Vagina (tissue), 2 donors: ENCODE measurements at places on chromosomes 16 and 17. TPM values are rescaled to one million over a fixed set of nuclear protein-coding genes. Genes with fewer than 3 reads are reported as not detected.

DNA sequence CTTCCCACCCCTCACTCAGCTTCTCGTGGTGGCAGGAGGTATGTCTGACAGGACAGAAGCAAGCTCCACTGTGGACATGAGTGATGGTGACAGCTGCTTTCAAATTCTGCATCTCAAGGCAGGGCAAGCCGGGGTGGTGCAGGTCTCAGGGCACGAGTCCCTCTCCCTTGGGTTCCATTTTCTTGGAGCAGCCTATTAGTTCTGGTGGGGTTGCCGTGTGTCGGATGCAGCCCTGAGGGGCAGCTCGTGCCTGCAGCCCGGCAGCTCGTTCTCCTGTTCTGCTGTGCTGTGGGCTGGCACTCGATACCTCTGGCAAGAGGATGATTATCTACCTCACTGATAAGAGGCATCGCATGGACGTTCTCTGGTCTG lies 16.5 kb upstream of the CLEC18C start:
- H3K27me3 ChIP-seq, result no peaks in the 10 kb centered on the region
- no peak overlapping the region for H3K27ac ChIP-seq
- no peak for DNase-seq
- H3K4me3 ChIP-seq, result no peak overlapping the region
- no peaks in the 10 kb centered on the region for H3K4me1 ChIP-seq
- no peaks in the 10 kb centered on the region for H3K36me3 ChIP-seq

DNA sequence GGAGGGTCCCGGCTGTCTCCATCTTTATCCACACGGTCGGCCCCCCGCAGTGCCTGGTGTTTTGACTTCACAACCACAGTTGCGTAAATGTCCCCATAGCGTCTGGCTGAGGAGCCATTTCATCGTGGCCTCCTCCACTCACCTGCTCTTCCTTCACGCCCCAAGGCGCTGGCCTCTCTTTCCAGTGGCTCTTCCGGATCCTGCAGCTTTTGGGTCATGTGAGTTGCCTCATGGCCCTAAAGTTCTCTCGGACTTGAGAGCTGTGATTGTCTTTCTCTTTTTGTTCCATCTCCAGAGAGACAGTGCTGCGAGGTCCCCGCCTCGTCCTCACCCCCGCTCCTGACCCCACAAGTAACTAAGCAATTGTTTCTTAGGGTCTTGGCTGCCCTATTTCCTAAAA lies 22.7 kb downstream of the FLYWCH1 start:
- no peaks in the 10 kb centered on the region for H3K4me1 ChIP-seq
- H3K36me3 ChIP-seq, result peaks cover 78% of the 10 kb centered on the region
- no peak overlapping the region for H3K4me3 ChIP-seq
- H3K27me3 ChIP-seq, result no peaks in the 10 kb centered on the region
- DNase-seq, result no peak
- no peak overlapping the region for H3K27ac ChIP-seq

Gene APOBR
- total RNA-seq, result 2.5 TPM

DNA sequence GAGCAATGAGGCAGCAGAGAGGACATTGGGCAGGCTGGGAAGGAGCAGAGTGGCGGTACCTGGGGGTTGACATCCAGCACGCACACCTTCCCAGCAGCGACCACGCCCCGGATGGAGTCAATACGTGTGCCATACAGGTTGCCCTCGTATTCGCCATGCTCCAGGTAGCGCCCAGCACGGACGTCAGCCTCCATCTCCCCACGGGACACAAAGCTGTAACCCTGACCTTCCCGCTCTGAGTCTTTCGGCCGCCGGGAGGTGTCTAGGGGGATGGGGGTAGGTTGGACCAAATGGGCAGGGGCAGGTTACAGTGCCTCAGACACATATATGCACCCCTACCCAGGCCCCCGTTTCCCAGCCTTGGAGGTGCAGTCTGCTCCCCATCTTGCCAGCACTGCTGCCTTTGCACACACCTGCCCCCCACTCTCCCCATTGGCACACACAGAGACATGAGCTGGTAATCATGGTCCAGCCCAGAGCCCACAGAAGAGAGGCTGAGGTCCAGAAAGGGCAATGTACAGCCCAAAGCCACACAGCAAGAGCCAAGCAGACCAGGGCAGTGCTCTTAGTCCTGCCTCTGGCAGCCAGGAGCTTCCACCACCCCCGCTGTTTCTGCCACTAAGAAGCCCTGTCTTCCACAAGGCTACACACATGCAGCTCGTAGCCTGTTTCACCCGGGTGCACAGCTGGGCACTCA lies 27.5 kb downstream of the MPP2 start:
- no peak overlapping the region for H3K27ac ChIP-seq
- no peak for DNase-seq
- no peaks in the 10 kb centered on the region for H3K27me3 ChIP-seq
- H3K4me1 ChIP-seq, result no peaks in the 10 kb centered on the region
- H3K36me3 ChIP-seq, result peaks cover 4% of the 10 kb centered on the region
- no peak overlapping the region for H3K4me3 ChIP-seq
